Stimulated activated CD4-positive, alpha-beta T cell treated with anti-CD3 and anti-CD28 coated beads, Interleukin-15, amount 100 ng/mL, for 1 hour (primary cell): ENCODE measurements at places on chromosomes 6 and 20.

DNA sequence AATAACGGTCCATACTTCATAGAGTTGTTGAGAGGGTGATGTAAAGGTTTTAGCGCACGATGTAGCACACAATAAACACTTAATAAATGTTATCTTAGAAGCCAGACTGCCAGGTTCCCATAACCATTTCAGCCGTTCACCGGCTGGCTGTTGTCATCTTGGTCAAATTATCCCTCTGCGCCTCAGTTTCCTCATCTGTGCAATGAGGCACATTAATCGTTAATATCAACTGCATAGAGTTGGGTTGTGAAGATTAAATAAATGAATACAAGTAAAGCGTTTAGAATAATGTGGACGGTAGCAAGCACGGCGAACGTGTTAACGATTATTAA is 432 bp upstream of the PSMF1 start:
- DNase-seq, result no peak

DNA sequence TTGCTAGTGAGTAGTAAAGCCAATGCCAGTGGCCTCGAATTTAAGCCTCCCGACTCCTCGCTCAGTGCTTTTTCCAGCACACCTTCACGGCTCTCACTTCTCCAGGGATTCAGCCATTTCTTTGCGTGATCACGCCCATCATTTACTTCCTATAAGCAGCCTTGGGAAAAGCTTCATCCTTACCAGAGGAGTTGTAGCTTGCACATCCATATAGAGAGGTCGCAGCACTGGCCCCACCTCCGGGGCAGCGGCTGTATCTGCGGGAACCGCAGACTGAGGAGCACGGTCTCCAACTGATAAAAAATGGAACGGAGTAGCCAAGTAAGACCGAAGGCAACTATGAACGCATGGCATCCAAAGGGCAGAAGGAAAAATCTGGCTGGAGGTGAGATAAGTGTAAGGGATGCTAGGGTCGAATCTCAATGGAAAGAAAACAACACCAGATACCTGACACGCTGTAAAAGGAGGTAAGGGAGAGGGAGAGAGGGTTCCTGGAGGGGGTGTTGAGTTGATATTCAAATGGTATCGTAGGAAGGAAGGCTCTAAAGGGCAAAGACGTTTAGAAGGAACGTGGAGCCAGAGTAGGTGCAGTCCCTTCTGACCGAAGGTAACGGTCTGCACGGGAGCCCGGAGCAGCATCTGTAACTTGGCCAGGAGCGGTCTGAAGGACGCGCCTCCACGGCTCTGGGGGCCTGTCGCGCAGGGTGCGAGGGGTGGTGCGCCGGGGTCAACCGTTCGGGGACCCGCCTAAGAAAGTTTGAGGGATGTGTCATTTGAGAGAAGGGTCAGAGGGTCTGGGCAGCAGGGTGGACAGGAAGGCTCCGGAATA is 640 bp downstream of the NFS1 start:
- no peak for DNase-seq

DNA sequence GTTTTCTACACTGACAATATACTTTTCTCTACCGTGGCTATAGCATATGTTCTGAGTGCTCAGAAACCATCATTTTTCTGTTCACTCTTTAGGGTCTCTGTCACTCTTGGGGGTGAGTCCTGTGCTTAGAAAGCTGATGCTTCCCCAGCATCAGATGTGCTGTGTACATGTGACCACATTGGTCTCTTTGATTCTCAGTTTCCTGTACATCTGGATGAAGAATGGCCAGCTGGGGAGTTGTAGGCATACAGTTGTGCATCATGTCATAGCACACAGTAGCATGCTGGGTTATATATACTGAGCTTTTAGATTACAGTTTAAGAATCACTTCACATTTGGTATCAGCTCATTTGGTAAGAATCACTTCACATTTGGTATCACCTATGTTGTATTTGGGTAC is 238.6 kb upstream of the PREP start:
- no peak for DNase-seq

GRCh38 chr6:142015011-142015410 is 117.7 kb upstream of the GJE1 start:
- no peak for DNase-seq

- DNase-seq, result no peak
These were observed 101.8 kb downstream of the KLHL32 start for GRCh38 chr6:97026298-97026697.

GRCh38 chr6:110864824-110865223 is 9.8 kb upstream of the AMD1 start:
- DNase-seq, result no peak

DNA sequence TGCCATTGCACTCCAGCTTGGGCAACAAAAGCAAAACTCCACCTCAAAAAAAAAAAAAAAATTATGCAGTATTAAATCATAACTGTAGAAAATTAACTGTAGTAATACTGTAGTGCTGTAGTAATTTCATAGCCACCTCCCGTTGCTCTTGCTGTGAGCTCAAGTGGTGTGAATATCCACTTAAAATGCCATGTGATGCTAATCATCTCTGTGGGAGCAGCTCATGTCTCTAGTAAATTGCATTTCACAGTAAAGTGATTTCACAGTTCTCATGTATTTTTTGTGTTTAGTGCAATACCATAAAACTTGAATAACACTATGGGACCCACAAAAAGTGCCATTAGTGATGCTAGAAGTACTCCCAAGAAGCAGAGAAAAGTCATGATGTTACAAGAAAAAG is 14.4 kb upstream of the FAM217A start:
- no peak for DNase-seq

DNA sequence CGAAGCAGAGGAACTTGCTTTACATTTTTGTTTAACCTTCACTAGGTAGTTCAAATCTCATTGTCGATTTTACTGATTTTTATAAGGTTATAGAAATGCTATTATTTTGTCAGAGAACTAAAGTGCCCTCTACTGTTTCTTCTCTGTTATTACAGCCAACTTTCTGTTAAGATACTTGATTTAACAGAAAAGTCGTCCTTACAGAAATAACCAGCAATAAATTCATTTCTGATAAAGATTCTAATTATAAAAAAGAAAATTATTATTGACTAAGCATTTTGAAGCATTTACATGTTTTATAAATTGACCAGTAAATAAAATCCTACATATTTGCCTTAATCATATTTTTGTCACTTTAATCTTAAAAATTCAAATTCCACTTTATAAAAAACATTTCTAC is 60.8 kb downstream of the OGFRL1 start:
- no peak for DNase-seq

DNA sequence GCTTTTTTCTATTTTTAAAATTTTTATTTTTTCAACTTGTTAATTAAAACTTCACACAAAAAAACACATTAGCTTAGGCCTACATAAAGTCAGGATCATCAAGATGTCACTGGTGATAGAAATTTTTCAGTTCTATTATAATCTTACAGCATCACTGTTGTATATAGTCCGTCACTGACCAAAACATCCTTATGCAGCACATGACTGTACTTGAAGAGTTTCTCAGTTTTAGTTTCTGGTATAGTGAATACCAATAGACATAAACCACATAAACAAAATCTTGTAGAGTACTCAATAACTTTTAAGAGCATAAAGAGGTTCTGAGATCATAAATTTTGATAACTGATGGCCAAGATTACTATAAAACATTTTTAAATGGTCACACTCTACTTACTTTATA is 71.8 kb downstream of the ASCC3 start:
- DNase-seq, result no peak

GRCh38 chr20:56173438-56173837 is 75.1 kb upstream of the MC3R start:
- no peak for DNase-seq

GRCh38 chr6:145076115-145076841 is 659.0 kb downstream of the EPM2A start:
- no peak for DNase-seq

- no peak for DNase-seq
These were observed 123.0 kb upstream of the AKIRIN2 start for GRCh38 chr6:87824958-87825491.

GRCh38 chr6:77548190-77548589 is 84.9 kb upstream of the HTR1B start:
- no peak for DNase-seq

DNA sequence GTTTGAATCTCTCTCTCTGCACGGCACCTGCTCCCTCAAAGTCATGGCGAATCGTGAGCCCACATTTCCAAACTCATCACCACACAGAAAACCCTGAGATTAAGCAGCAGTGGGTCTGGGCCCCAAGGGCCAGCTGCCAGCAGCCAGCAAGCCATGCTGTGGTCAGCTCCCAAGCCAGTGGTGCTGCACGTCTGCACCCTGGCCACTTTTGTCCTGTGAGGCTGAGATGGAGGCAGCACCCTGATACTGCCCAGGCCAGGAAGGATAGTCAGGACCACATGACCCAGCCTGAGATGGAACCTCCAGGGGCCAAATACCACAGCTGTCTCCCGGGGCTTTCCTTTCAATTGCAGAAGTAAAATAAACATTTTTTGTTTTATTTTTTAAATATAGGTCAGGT is 93.9 kb downstream of the PRND start:
- DNase-seq, result no peak

GRCh38 chr20:2699775-2700413 is 7.3 kb downstream of the EBF4 start:
- no peak for DNase-seq

DNA sequence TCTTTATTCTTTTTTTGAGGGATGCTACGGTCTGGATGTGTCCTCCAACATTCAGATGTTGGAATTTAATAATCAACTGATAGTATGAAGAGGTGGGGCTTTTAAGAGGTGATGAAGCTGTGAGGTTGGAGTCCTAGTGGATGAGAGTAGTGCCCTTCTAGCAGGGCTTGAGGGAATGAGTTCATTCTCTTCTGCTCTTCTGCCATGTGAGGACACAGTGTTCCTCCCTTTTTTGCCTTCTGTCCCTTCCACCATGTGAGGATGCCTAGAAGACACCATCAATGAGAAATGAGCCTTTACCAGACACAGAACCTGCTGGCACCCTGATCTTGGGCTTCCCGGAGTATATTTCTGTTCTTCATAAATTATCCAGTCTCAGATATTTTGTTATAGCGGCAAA is 82.1 kb upstream of the MLIP start:
- DNase-seq, result no peak

- no peak for DNase-seq
These were observed 3.3 kb upstream of the PPP1R14C start for GRCh38 chr6:150139533-150139932.

GRCh38 chr20:61514396-61514795 is 262.3 kb downstream of the CDH4 start:
- DNase-seq, result no peak

GRCh38 chr20:31663838-31664695 is 26.4 kb downstream of the COX4I2 start:
- DNase-seq, result no peak

DNA sequence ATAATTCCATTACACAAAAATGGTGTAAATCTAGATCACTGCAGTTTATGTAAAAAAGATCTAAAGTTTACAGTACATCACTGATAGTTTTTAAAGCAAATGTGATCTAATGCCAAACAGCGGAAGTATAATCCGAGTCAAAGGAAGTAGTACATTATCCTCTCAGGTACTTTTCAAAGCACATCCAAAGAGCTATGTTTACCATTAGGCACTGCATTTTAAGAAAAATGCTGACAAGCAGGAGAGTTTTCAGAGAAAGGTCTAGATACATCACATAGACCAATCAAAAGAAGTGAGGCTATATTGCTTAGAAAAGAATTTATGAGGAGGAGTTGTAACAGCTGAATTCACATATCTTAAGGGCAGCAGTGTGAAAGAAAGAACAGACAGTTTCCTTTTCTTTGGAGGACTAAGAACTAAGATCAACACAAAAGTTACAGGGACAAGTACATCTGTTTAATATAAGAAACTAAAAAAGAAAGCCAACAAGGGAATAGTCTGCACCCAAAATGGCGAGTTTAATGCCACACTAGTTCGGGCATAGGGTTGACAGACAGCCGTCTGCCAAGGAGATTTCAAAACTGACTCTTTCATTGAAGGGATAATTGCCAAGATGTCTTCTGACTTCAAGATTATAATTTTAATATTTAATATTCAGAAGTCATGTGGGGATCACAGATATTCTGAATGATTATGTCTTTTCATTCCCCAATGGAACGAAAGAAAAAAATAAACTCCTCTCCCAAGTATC is 1.4 kb downstream of the ZNF184 start:
- DNase-seq, result no peak

DNA sequence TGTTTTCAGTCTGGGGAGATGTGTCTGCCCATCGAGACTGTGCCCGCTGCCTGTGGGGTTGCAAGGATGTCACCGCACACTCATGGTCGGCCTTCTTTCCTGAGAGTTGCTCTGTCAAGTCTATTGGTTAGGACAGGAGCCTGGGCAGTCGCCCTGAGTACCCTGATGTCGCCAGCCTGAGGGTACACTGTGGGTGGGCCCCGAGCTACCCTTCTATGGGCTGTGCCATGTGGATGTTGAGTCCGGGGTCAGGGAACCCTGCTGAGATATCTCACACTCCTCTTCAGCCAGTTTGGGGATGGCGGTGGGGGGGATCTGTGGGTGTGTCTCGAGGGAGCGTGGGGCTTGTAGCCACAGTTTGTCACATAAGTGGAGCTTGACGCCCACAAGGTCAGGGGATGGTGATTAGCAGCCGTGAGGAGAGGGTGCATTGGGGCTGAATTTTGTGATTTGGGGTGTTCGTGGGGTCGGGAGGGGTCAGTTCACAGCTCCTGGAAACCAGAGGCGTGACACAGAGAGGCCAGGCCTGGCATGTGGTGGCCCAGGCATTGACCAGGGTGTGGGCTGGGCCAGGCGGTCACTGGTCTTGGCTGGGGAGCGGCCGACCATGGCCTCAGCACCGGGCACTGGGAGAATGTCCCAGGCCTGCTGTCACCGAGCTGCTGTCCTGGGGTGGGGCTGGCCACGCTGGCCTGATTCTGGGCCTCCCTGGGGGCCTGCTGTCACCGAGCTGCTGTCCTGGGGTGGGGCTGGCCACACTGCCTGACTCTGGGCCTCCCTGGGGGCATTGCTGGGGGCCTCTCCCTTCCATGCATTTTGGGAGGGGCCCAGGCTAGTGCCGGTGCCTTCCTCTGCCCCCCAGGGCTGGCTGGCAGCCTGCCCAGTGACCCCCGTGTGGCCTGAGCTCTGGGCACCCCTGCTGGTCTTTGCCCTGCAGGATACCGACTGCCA is 1.6 kb upstream of the NPBWR2 start:
- DNase-seq, result no peak
